ENCODE measurements at places on chromosomes 16 and 17.

DNA sequence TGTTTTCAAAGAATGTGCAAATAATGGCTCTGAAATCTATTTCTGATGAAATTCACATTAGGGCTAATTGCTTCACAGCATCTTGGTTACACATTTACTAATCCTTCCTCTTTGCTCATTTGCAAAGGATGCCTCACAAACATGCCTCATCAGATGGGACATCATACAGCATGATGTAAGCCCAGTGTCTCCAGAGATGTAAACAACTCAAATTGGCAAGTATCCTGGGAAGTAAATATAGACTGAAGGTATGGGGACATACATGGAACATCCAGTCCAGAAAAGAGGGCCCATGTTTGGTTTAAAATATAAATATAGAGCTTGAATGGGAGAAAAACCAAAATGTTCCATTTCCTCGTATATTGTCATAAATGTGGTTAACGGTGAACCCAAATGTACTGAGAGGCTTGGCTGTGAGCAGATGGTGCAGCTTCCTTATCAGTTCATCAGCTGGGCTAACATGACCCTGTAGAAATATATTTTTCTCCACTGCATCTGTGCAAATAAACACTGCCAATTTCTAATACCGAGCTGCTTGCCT lies 142.9 kb upstream of the NUDT7 start:
- DNase-seq: no peak

- no peak for DNase-seq
These were observed 32.8 kb downstream of the MYO15A start for GRCh38 chr17:18141210-18141803.

GRCh38 chr16:84115919-84116719 lies 623 bp downstream of the MBTPS1 start:
- DNase-seq: peak; percentile 33

DNA sequence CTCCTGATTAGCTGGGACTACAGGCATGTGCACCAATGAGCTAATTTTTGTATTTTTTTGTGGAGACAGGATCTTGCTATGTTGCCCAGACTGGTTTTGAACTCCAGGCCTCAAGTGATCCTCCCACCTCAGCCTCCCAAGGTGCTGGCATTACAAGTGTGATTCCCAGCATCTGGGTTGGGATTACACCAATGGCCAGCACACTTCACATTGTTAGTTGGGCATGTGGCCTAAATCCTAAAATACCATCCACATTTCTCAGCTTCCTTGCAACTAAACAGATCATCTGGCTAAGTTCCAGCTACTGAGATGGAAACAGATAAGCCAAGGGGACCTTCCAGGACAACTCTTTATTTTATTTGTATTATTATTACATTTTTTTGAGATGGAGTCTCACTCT lies 9.9 kb downstream of the RABEP2 start:
- DNase-seq: no peak

- no peak for DNase-seq
These were observed 86.0 kb upstream of the TNRC6A start for GRCh38 chr16:24643489-24643888.

GRCh38 chr17:34406226-34406625 lies 43.2 kb upstream of the CCL1 start:
- no peak for DNase-seq

GRCh38 chr16:47574091-47575054 lies 113.2 kb downstream of the PHKB start:
- DNase-seq: no peak

Data from activated T-helper 1 cell treated with Interleukin-2 at 50 U/mL for 16 hours (primary cell).